ENCODE measurements at places on chromosomes 7 and 10. TPM values are rescaled to one million over a fixed set of nuclear protein-coding genes. Genes with fewer than 3 reads are reported as not detected.

Gene WNT16
- not detected for polyA plus RNA-seq

Gene DOCK1
- polyA plus RNA-seq, result 62.7 TPM

Gene KNDC1
- polyA plus RNA-seq, result 2.5 TPM

- no peak for DNase-seq
Measured at GRCh38 chr7:84264396-84264795, 69.8 kb upstream of the SEMA3A start.

DNA sequence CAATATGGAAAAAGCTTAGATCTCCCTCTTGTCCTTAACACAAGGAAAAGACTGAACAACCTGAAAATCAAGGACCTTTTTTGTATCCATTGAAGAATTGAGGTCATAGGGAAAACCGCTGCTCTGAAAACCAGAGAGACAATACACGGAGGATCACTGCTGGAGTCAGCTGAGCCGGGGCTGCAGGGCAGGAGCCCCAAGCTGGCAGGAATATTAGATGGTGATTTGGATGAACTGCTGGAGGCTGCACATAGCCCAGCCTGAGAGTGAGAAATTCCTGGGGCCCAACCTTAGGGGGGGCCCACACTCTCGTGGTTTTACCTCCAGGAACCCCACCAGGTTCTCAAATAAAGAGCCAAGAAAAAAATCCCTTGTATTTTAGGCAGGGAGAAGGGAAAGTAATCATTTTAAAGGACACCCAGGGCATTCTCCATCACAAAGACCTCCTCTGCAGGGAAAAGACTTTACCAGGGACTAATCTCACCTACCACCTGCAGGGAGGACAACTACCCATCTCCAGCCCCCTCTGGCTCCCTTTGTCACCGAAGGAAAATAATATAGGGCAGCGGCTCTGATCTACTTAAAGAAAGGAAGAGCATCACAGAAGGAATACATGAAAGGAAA, 55.4 kb upstream of the RNF32 start:
- no peak for DNase-seq

GRCh38 chr7:135178364-135178763, 7.9 kb upstream of the CYREN start:
- no peak for DNase-seq

DNA sequence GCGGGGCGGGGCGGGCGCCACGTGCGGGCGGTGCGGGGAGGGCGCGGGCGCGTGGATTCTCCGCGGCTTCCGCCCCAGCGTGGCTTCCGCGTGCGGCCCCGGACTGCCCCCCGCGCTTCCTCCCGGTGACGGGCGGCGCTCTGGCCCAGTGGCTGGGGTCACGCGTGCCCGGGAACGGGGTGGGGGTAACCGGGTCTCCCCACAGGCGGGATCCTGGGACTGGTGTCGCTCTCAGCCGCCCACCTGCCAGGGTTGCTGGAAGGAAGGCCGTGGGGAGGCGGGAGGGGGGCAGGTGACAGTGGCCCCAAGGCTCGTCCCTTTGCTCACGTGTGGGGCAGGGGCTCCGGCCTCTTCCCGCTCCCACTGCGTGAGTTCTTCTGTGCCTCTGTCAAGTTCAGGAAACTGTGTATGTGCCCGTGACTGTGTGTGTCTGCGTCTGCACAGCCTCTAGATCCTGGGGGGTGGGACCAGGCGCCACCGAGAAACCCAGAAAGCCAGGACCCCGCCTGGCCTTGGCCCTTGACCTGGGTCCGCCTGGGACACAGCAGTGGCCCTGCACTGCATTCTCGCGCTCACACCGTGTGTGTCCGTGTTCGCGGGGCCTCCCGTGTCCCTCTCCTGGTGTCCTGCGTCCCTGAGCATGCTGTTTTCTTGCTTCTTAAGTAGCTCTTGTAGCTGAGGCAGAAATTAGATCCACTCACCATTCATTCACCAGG, 919 bp downstream of the MAFK start:
- no peak for DNase-seq

DNA sequence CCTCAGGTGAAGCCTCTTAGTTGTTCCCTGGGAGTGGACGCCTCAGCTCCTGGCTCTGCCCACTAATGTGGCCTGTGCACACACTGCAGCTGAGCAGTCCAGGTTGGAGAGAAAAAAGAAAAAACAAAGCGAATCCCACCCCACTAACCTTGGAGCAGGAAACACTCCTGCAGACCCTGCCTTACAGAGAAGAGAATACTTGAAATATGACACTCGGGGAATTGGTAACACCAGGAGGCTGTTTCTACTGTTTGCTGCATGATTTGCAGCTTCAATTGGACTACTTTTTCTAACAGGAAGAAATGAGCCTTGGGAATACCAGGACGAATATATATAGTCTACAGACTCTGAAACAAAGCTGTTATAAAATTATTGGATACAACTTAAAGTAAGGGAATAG, 22.2 kb downstream of the CDHR3 start:
- DNase-seq, result no peak

GRCh38 chr7:47952224-47952623, 4.0 kb upstream of the PKD1L1 start:
- no peak for DNase-seq

- no peak for DNase-seq
Measured at GRCh38 chr10:88299787-88300186, 283.3 kb downstream of the RNLS start.

- no peak for DNase-seq
Measured at GRCh38 chr7:19333706-19334105, 188.5 kb upstream of the FERD3L start.
